H1 (cell line): ENCODE measurements at places on chromosomes 2 and 18.

- no peak for DNase-seq
Measured at GRCh38 chr2:147236601-147237000, 608.2 kb upstream of the ACVR2A start.

GRCh38 chr18:79898952-79899608 is 52.4 kb downstream of the SLC66A2 start:
- peak; percentile 37 for DNase-seq

DNA sequence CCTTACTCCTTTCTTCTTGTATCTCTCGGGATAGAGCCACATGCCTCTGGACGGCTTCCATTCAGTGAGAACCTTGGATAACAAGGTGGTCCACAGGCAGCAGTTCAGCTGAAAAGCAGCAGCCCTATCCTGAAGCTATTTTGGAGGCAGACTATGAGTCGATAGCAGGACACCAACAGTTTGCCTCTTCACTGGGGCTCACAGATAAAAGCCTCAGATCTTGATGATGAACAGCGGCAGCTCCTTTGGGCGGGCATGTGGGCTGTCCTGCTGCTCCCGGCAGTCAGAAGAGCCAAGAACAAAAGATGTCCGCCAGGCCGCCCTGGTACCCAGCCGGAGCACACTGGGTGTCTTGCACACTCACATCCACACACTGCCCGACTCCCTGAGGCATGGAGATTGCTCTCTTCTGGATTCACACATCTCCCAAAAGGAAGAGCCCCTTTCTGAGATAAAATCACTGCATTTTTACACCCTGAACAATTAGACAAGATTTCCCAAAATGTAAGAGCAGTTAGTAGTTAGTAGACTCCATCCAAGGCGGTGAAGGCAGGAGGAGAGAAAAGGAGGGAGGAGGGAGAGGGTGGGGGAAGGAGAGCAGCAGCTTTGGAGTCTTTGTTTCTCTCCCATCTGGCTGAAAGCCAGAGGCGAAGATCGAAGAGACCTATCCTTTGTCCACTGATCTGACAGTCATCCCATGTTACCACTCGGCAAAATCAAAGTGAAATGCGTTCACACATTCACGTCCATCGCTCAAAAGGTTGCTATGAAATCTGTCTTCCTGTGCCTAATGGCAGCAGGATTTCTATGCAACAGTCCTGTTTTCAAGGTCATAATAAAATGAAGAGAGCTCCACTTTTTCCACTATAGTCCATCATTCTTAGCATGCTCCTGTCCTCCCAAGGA is 90.1 kb upstream of the KLF7 start:
- DNase-seq: no peak

DNA sequence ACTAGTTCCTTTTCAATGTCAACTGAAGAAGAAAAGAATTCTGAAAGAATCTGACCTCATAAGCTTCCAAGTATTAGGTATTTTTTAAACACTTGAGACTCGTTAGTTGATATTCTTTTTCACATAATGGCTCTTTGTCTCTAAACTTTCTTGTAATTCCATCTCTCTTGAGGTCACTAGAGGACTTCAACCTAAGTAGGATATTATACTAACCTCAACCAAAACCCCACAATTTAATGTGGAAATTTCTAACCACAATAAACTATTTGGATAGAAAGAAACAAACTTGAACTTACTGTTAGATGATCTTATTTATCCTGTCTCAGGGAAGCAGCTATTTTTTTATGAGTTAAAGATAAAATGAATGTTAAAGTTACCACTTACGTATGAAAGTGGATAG is 206.9 kb upstream of the FSIP2 start:
- no peak for DNase-seq

DNA sequence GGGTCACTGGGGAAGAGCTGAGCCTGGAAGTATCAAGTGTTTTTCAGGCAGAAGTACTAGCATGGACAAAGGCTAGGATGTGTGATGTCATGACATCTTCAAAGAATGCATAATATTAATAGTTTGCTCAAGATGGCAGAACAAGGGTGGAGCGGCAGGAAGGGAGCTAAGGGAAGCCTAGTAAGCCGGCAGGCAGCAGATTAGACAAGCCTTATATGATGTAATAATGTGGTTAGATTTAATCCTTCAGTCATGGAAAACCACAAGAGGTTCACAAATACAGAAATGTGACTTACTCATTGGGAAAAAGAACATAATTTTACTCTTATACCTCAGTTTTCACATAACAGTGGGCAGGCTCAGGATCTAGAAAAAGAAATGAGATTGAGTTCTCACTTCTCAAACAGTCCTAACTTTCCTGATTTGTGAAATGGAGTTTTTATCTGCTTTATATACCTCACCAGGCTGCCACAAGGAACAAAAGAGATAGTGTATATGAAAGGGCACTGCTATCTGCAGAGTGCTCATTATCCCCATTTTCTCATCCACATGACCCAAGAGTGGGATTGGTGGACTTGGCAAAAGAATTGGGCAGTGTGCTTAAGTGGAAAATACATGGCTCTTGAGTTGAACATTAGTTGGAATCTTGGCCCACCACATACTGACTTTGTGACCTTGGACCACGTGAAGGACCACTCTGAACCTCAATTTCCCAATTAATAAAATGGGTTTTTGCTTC is 89.1 kb upstream of the LHCGR start:
- DNase-seq: no peak

- DNase-seq: no peak
Measured at GRCh38 chr2:109242210-109242653, 113.2 kb downstream of the SH3RF3 start.

DNA sequence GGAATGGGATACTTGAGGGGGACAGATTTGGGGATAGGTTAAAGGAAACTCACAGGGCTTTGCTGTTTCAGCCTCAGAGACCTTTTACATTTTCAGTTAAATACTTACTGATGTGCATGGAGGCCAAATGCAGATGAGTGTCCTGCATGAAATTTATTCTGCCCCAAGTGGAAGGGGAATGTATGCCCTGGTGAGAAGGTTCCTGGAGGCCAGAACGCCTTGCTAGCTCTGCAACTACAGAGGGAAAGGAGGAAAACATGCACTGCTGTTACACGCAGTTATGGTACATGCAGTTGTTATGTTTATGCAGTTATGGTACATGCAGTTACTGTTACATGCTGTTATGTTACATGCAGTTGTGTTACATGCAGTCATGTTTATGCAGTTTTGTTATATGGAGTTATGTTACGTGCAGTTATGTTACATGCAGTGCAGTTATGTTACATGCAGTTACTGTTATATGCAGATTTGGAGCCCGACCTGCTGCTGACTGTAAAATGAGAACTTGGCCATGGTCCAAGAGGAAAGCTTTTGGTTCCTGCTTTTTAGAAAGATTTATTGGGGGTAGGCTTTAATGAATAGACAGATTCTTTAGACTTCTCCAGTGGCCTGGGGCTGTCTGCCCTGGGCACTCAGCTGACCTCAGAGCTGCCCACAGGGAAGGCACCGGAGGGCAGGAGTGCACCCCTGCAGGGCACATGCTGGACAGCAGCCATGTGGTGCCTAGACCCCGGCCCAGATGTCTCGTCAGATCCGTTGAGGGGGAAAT is 84.1 kb downstream of the LDLRAD4 start:
- DNase-seq: no peak

- no peak for DNase-seq
Measured at GRCh38 chr18:74742573-74743243, 145.0 kb downstream of the ZNF407 start.
